Activated T-cell treated with anti-CD3 and anti-CD28 coated beads, Interleukin-2, amount 50 U/mL, for 1 hour (primary cell): ENCODE measurements at places on chromosomes 2 and 18.
A peak's percentile ranks its signal among the peaks of the same experiment; 100 is the strongest.

GRCh38 chr2:194223218-194223617, 1433.8 kb upstream of the SLC39A10 start:
- no peak for DNase-seq

DNA sequence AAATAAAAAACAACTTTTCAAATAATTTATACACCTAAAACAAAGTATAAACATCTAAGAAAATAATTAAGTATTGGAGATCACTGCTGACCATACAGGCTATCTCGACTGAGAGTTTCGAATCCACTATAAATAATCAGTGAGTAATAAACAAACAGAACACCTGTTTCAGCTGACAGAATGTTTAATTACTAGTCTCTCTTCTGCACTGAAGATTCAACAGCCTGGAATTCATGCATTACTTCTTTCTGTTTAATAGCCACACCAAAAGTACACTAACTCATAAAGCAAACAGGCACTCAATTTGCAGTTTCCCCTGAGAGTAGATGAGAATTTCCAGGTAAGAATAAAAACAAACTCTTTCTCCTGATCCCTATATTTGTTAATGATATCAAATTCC, 138.5 kb downstream of the RBMS1 start:
- DNase-seq: no peak

DNA sequence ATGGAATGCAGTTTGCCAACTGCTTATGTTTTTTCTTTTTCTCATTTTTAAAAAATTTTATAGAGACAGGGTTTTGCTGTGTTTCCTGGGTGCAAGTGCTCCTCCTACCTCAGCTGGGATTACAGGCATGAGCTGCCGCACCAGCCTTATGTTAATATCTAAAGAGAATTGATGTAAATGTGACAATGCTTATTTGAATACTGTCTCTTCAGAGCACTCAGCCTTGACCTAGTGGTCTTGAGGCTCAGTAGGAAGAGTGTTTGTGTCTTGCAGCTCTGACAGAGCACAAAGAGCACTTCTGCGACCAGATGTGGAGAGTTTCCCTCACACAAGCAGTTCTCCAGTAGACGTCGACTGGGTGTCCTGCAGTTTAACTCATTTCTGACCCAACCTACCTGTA, 55.3 kb downstream of the ARHGEF4 start:
- DNase-seq: no peak

DNA sequence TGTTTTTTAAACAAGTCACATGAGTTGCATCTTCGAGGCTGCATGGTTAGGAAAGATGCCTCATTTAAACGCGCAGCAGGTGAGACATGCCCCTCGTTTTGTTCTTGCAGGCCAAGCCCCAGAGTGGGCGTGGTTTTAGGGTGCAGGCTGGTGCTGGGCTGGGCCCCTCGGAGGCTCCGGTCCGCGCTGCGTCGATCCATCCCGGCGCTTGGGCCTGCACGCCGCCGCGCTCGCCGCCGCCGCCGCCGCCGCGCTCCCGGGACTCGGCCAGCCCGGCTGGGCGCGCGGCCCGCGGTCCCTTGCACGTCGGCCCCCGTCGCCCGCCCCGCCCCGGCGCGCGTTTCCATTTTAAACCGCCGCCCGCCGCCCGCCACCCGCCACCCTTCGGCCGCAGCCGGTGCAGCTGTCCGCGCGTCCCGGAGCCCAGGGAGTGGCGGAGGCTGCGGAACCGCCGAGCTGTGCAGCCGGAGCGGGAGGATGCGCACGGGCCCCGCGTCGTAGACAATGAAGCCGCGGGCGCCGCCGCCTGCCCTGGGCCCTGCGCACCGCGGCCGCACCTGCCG, 175.5 kb downstream of the AGAP1 start:
- peak; percentile 42 for DNase-seq

- no peak for DNase-seq
Observed at GRCh38 chr18:61448316-61448715, 115.1 kb downstream of the CDH20 start.

DNA sequence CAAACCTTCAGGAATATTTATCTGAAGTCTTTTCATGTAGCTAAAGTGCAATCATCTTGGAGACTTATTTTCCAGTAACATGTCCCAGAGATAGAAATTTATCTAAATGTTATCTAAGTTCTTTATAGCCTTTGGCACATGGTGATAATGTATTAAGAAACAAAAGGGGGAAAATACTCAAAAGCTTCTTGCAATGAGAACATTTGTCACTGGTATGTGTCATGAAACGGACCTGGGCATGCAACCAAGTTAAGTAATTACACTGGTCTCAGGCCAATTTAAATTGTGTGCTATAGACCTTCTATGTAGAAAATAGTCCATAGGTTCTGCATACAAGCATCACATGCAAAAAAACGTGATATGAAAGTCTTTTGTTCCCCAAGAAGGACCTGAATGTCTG, 136.2 kb downstream of the SLC8A1 start:
- no peak for DNase-seq

GRCh38 chr2:55013936-55014335, 36.3 kb downstream of the RTN4 start:
- no peak for DNase-seq

DNA sequence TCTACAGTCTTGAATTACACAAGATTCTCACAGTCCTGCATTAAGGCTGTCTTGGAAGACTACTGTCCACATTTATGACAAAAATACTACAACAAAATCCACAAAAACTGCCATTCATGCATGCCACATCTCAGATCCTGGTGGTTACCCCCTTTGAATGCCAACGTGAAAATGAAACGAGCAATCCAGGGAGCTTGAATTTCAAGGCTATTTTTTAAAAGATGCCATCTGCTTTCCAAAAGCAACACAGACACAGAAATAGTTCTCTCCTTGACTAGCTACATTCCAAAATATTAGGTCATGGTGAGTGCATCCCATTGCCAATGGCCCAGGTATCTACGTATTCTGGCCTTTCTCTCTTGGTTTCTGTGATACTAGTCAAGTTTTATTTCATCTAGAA, 36.3 kb downstream of the IRS1 start:
- no peak for DNase-seq

GRCh38 chr2:109432421-109432820, 181.3 kb downstream of the SEPTIN10 start:
- DNase-seq: no peak

DNA sequence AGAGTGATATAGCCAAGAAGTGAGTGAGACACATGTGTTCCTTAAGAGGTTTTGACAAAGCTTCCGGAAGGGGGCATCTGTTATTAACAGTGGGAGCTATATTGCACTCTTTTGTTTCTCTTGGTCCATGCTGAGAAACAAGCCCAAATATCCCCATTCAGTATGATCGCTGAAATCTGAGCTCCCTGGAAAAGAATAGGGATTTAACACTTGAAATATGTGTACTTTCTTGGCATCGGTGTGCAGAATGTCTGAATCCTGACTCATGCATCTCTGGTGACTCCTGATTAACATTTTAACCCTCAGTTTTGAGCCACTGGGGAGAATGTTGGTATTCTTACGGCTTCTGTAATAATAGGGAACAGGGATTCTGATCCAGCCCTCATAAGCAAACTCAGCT, 448.1 kb downstream of the TSN start:
- no peak for DNase-seq

DNA sequence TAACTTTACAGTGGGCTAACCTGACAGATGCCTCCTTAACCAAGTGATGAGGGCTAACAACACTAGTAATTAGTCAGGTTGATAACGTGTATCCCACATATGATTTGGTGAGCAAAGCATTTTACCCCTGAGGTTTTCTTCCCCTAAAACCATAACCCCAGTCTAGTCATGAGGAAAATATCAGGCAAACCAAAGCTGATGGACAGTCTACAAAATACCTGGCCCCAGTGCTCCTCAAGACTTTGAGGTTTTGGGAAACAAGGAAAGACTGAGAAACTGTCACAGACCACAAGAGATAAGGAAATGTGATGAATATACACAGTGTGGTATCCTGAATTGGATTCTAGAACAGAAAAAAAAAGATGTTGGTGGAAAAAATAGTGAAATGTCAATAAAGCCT, 28.5 kb downstream of the MAP3K20 start:
- DNase-seq: no peak

- DNase-seq: no peak
Observed at GRCh38 chr2:125491663-125492062, 1164.3 kb upstream of the GYPC start.

DNA sequence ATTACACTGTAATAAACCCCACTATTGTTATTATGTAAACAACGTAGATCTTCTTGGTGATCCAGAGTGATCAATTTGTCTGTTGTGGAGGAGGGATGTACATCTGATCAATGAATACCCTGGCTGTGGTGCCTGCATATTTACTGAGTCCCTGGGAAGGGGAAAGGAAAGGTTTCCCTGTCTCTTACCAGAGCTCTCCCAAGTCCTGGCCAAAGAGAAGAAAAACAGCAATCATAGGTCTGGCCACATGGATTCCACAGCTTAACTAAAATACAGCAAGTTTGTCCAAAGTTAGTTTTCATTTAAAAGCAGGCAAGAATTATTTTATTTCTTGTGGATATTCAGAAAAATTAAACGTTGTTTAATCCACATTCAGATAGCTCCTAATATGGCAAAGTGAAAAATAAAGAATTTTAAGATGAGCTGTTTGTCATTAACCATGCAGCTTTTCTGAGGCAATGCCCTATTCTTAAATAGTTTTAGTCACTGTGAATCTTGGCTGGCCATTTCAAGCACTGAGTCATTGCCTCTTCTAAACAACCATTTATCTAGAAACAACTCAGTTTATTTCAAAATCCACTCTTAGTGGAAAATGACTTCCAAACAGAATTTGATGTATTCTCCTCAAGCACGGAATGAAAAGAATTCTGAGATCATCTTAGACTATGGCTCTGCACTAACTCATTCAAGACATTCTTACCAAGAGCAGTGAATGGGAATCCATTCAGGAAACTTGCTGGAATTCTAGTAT, 1004.4 kb upstream of the CDH2 start:
- no peak for DNase-seq

DNA sequence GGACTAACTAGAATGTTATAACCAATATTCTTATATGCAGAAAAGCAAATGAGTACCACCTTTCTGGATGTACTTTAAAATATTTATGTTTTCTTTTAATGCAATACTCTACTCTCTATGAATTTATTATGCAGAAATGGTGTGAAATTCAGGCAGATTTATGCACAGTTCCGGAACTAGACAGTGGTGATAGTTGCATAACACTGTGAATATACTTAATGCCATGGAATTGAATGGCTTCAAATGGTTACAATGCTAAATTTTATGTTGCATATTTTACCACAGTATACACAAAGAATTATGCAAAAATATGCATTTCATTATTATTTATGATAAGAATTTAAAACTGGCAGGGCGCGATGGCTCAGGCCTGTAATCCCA, 287.8 kb upstream of the FN1 start:
- no peak for DNase-seq

DNA sequence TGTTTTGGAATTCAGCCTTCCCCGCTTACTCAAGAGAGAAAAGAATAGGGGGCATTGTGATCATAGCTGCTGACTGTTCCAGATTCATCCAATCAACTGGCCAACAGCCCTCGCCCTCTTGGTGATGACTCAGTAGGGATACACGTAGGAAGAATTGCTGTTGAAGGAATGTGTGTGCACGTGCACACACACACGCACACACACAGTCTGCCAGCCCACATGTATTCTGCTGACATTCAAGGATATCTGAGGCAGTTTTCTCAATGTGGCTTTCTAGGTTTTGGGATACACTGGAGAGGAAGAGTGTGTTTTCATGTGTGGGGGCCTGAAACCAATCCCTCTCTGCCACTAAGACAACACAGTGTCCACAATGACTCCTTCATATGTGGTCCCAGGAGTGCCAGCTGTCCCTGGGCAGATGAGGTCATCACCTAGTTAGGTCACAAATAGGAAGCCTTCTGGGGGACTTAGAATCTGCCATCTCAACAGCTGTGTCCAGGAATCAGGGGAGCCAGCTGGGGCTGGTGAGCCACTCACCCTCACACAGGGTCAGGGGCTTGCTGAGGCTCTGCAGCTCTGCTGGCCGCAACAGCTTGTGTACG, 352.6 kb downstream of the SS18 start:
- DNase-seq: no peak

DNA sequence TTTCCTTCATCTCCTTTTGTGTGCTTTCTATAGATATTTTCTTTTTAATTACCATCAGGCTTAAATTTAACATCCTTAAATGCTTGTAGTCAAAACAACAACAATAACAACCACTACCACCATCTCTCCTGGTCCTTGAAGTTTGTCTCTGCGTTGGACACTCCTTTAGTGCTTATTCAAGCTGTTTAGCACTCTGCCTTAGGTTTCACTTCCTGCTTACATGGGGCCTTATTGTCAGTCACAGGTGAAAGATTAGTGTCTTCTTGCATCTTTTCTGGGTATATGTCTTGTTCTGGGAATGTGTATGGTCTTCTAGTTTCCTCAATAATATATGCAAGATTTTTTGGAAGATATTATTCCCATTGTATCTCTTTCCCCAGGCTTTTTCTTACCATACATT, 240.1 kb upstream of the NXPH2 start:
- no peak for DNase-seq

DNA sequence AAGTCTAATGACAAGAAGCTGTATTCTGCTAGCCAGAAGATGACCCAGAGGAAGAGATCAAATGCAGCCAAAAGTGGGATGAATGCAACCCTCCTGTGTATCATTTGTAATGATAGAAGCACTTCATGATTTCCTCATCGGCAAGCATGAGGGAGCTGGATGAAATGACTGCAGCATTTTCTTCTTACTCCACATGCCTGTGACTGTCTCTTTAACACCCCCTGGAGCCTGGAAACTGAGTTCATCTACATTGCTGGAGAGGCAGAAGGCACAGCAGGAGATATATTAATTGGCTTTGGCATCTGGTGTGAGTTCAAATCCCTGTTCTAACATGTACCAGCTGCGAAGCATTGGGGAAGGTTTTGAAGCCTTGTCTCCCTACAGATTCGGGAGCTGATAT, 37.7 kb downstream of the ID2 start:
- DNase-seq: no peak

- DNase-seq: no peak
Observed at GRCh38 chr2:32446369-32446768, 89.5 kb downstream of the BIRC6 start.

GRCh38 chr18:33541316-33541715, 36.7 kb upstream of the ASXL3 start:
- no peak for DNase-seq
